ENCODE measurements at places on chromosomes 4 and X.
A peak's percentile ranks its signal among the peaks of the same experiment; 100 is the strongest.

DNA sequence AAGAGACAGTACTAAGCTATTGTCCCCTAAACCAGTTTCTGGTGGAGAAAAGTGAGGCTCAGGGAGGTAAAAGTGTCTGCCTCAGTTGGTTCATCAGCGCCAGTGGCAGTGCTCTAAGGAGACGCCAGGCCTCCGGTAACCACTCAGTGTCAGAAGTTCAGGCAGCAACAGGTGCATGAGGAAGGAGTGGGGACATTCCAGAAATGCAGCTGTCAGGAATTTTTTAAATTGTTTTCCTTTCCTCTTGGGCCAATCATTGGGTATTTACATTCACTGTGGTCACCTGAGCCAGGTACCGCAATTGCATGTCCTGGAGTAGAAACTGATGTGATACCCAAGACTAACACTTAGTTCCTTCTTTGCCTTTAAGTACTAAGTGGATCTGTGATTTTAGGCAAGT, 40.2 kb upstream of the HS3ST1 start:
- peak; percentile 7 for DNase-seq

DNA sequence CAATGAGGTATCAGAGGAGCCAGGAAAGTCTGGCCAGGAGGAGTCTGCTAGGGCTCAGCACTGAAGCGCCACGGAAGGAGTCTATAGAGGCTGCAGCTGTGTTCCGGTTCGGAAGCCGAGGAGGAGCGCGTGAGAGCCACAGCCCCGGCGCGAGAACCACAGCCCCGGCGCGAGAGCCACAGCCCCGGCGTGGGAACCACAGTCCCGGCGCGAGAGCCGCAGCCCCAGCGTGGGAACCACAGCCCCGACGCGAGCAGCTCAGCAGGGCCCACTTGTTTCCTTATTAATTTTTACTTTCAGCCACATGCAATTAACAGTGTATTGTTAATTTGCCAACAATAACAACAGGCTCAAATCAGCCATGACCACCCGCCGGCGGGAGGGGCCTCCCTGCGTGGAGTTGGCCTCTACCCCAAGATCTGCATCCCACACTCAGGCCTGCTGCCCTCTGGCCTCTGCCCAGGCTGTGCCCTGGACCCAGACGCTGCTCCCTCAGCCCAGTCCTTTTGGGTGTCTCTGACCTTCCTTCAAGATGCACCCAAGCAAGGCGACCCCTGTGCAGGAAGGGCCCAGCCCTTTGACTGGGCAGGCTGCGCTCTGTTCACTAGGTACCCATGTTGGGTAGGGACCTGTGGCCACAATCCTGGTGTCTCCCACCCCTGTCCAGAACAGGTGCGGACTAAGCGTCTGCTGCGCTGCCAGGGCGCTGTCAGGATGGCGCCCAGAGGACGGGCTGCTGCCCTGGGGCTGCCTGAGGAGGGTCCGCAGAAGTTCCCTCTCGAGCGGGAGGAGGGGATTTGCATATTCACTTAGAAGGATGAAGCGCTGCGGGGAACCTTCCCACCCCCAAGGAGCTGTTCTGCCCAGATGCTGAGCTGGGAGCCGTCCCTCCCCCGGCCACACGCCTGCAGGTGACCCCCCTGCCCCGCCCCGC, 113.8 kb downstream of the ADRA2C start:
- DNase-seq, result no peak

- DNase-seq, result no peak
Measured at GRCh38 chr4:86560447-86560846, 33.7 kb upstream of the PTPN13 start.

DNA sequence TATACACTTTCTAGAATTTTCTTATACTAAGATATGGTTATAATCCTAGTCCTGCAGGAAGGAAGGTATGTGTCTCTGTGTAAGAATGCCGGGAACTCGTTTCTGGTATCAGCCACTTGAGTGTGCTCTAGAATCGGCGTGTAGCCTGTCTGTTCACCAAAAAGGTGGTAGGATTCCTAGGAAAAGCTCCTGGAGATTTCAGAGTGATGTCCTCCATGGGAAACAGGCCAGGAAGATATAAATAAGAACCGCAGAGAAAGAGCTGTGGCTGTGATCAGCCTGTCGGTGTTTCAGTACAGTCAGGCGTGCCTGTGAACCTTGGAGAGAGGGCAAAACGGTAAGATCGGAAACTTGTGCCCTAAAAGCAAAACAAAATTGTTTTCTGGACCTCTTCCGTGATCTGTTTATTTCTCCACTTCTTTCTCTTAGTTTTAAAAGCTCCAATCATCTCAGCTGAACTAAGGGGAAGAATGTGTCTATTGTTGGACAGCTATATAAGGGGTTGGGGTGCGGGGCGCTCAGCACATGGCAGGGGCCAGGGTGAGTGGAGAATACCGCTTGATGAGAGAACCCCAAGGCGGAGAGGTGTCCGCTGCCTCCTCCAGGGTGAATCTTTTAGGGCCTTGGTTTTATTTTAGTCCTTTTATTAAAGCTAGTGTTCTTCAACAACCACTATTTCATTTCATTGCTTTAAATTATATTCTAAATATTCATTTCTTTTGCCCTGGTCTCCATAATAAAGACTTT, 303.8 kb upstream of the TENM3 start:
- DNase-seq, result no peak

DNA sequence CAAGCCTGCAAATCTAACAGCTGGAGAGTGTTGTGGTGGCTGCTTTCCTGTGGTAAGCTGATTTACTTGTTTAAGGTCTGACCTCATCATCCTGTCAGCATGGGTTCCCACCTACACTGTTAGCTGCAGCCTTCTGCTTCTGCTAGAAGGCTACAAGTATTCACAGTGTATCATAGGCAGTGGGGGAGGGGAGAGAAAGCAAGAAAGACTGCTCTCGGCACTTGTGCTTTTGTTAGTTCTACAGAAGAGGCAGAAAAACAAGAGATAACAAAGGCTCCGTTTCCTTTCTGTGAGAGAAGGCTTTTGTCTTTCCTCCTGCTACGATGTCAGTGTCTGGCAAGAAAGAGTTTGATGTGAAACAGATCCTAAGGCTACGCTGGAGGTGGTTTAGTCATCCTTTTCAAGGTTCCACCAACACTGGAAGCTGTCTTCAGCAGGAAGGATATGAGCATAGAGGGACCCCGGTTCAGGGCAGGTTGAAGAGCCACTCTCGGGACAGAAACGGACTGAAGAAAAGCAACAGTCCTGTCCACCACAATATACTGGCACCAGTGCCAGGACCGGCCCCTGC, at the start of gene KLHL4:
Gene KLHL4 (plus strand): TSS at position 232 of the 571 bp plus-strand sequence. CDS start 92 bp downstream, at position 324.
- DNase-seq, result no peak

GRCh38 chr4:173680278-173680677, 150.2 kb upstream of the HAND2 start:
- no peak for DNase-seq

DNA sequence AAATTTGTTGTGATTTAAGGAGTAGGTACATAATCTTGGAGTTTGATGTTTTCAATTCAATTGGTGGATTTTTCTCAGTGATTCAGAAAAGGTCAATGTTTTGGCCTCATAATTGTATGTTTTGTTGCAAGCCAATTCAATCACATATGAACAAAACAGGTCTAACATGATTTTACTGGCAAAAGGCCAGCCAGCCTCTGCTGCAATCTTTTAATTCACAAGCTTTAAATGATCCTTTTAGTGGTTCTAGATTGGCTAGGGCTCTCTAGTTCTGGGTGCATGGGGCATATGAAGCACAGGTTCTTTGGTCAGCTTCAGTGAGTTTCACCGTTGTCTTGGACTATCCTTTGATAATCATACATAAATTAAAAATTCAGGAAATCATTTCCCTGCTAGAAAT, 19.2 kb upstream of the SLC6A14 start:
- no peak for DNase-seq

DNA sequence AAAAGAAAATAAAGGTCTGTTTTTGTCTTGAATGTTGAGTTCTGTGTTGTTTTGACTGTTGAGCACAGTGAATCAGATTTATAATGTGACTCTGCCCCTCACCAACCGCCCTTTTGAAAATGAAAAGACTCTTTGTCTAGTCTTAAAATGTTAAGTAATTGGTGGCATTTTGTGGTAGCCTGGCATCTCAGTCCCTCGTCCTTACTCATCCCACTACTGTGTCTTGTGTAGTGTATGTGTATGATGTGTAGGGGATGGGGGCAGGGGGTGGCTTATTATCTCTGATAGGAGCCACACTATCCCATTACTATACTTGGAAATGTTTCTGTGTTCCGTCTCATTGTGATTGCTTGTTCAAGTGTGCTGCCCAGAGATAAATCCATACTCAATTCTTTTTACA, 12.2 kb downstream of the KLHL34 start:
- DNase-seq, result no peak

DNA sequence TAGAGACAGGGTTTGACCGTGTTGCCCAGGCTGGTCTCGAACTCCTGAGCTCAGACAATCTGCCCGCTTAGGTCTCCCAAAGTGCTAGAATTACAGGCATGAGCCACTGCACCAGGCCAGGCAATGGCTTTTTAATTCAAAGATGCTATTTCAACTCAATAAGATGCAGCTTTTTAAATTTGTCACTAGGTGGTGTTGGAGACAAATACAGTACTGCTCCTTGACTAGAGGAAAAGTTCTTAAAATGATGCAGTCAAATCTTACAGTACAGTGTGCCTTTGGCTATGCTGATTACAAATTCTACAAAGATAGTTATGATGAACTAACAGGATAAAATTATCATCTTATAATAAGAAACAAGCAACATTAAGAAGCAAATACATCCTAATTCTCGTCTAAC, 441.1 kb downstream of the KCNIP4 start:
- DNase-seq, result no peak

- DNase-seq, result no peak
Measured at GRCh38 chr4:73452953-73453700, 17.1 kb downstream of the AFP start.

DNA sequence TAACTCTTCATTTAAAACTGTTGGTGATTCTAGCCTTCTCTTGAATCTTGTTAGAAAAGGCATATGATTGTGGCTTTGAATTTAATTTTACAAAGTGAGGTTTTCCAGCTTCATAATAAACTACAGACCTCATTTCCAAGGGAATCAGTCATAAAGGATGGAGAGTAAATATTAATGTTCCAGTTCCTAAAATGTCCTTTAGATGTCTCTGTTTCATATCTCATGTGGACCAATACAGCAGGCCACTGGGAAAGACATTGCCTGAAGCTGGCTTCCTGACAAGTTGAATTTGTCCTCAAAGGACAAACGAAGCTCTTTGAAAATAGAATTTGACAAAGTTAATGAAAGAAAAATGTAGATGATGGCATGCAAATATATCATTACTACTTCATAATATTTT, 125.4 kb downstream of the ZNF330 start:
- DNase-seq, result no peak

GRCh38 chr4:166228112-166228511, 355.1 kb downstream of the TLL1 start:
- no peak for DNase-seq

DNA sequence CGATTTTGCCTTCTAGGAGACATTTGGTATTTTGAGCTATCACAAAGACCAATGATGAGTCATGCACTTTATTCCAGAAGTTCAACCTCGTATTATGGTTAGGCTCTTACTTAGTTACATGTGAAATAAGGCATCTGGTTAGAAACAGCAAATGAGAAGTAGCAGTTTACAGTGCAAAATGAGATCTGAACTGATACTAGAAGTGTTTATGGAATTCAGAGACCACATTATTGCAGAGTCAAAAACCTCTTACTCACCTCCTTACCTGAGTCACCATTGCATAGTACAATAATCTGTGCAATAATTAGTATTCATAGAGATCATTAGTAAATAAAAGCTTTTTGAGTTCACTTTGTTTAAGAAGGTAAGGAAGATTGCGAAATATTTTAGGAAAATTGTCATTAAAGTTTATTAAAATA, 38.7 kb downstream of the SEC24B start:
- DNase-seq, result no peak

DNA sequence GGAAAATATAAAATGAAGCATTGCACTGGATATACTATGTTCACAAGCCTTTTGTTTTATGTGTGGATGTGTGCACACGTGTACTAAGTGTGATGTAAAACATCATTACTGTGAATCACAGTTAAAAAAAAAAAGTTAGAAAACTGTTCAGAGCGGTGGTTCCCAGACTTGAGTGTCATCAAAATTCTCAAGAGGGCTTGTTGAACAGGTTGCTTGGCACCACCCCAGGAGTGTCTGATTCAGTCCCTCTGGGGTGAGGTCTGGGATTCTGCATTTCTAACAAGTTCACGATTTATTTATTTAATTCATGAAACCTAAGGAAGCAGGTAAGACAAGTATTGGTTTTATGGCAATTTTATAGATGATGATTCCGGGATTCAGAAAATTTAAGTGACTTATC, 1.8 kb downstream of the CENPU start:
- DNase-seq, result no peak

DNA sequence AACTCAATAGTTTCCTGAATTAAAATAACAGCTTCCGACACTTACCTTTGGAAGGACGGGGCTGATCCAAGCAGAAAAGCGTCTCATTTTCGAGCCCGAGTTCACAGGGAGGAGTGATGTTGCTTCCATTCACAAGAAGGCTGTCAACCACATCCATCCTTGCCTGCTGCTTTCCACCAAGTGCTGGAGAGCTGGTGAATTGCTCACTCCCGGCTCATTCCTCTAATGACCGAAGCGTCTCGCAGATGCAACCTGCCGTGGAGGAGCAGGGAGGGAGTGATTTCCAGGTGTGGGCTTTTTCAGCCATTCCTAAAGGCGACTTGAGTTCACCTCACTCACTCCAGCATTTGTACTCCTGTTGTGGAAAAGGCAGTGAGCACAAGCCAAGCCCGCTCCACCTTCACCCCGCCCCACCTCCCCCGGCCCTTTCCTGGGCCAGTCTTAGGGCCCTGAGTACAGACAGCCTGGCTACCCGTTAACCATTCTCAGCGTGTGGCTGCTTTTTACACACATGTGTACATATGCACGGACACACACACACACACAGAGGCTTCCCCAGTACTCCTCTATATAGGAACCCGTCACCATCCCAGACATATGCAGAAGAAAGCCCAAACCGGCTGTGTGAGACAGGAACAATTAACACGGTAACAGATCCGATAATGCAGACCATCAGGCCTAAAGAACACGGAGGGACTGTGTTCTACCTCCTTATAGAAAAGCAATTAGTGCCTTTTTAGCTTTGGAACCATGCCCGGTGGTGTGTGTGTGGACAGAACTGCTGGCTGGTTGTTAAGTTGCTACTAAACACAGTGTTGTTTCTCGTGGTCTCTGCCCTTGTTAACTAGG, at the start of gene CCKAR:
Gene CCKAR (minus strand): TSS at position 374 of the 849 bp plus-strand sequence. CDS start 217 bp downstream, at position 157.
- peak; percentile 24 for DNase-seq

GRCh38 chrX:41730081-41730480, 6.1 kb downstream of the GPR82 start:
- no peak for DNase-seq

All from right renal pelvis (tissue), 4 donors.